ENCODE measurements at places on chromosomes 5 and 9. TPM values are rescaled to one million over a fixed set of nuclear protein-coding genes. Genes with fewer than 3 reads are reported as not detected.

Gene GMCL2
- not detected for total RNA-seq

DNA sequence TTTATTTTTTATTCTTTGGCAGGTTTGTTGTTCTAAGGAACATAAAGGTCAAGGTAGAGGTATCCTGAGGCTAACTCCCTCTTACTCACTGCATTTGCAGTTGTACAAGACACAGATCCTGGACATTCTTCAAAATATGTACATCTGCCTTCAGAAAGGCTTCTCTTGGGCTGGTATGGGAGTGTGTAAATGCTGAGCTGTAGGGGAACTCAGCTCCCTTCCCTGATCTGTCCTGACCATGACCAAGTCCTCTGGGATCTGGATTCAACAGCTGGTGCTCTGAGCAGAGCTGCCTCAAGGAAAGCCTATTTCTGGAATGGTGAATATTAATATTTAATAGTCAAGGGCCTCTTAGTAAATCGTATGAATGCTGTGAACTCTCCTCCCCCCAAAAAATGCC is 117.4 kb downstream of the PRKACG start:
- DNase-seq = no peak

Gene FGF18
- 0.16 TPM for total RNA-seq

Gene SRD5A1
- total RNA-seq = 15.3 TPM

Gene LCN6
- not detected for total RNA-seq

- no peak for DNase-seq
Measured at GRCh38 chr5:6674421-6674820, 38.8 kb upstream of the TENT4A start.

DNA sequence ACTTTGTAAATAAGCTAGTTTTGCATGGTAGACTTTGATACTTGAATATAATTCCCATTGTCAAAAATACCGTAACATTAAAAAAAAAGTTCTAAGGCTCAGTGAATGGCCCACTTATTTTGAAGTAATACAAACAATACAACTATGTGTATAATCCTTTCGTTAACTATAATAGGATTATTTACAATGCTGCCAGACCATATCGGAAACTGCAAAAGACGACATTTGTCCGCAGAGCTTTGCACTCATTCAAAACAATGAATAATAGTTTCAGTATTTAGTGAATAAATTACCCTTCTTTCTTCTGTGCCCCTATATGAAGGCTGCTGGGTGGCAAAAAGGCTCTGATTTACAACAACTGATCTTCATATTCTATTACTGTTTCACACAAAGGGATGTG is 121.8 kb downstream of the DROSHA start:
- no peak for DNase-seq

DNA sequence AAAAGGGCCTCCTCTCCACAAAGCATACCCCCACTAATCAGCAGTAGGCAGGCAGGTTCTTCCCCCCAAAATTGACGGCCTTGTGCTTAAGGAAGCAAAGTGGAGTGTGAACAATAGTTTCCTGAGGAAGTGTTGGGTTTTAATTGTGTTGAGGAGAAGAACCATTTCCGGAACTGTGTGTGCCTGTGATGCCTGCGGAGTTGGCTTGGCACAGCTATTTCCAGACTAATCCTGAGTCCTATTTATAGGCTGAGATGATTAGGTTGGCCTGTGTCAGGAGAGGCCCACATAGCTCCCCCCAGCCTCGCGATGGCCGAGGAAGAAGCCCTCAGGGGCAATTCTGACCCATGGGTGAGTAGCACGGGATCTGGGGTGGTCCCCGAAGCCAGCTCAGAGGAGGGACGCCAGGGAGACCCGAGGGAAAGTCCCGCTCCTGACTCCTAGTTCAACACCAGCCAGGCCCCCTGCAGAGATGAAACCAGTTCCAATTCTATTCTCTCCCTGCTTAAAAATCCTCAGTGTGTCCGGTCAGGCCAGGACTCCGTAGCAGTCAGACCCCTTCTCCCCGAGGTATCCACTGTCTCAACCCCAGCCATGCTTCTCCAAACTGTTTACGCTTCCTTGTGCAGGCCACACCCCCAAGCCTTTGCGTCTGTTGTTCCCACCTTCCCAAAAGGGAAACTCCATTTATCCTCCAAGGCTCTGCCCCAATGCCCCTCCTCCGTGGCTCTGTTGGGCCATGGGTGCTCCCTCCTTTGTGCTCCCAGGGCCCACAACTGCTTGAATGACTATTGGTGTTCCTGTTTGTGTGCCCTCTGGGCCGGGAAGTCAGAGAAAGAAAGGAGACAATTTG is 18.1 kb downstream of the GSN start:
- no peak for DNase-seq

DNA sequence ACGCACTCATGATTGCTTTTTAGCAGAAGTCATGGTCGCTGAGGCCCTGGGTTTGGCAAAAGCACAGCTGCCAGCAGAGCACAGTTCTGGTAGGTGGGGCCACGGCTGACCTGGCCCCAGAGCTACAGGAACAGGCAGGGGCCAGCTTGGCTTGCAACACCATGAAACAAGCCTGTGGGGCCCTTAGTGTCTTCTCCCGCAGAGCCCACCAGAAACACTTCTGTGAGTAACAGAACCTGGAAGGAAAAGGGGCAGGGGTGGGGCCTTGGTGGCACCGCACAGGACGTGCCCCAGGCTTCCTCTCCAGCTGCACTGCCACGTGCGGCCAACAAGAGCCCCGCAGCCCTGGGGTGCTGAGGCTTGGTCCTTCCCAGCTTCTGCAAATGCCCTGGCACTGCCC is 4.8 kb downstream of the ASB6 start:
- DNase-seq = no peak

DNA sequence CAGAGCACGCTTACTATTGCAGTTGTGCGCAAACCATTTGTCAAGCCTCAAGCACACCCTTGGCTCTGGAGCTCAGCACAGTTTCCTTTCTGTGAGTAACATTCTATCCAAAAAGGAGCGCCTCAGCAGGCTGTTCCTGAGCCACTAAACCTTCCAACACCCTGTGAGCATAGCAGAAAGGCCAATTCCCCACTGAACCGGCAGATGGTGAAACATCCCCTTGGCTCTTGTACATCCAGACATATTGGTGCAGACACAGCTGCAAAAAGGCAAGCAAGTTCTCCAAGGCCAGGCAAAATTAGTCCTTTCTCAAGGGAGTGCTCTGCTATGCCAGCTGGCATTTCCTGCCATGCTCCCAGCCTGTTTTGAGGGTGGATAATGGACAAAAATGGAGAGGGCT is 44.1 kb upstream of the CEMIP2 start:
- no peak for DNase-seq

Gene ABO
- total RNA-seq = 0.14 TPM

Gene MYMK
- total RNA-seq = not detected

DNA sequence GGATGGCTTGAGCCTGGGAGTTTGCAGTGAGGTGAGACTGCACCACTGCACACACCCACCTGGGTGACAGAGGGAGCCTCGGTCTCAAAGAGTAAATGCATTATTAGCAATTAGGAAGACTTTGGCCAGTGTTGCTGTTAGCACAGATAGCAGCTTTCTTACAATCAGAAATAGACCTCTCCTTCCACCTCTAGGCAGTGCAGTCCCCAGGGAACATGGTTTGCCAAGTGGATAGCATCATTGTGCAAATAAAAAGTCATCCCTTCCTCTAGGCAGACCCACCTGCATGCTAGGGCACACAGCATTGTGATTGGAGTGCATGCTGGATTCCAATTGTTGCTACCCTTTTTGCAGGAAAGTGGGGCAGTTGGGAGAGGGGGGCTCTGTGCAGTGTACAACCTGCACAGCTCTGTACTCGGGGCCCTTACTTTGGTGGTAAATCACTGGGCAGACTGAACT is 77.9 kb upstream of the KLF9 start:
- DNase-seq = no peak

Gene PCDHB2
- total RNA-seq = 0.11 TPM

Gene CCL27
- total RNA-seq = 0.55 TPM

- no peak for DNase-seq
Measured at GRCh38 chr5:178662541-178662860, 35.7 kb upstream of the CLK4 start.

GRCh38 chr5:118430076-118430475 is 558.3 kb downstream of the DTWD2 start:
- no peak for DNase-seq

DNA sequence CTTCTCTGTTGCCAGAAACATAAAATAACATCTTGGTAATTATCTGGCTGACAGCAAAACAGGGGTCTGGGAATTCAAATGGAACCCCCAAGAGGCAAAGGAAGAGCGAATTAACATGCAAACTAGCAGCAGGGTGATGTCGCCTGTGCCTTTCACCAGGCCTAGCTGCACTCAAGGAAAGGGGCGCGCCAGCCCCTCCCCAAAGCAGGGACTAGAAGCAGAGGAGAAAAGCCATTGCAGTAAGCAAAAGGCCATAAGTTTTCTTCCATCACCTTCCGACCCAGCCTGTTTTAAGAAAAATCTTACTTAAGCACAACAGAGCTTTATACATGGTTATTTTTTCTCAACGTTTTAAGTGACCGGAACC is 539 bp downstream of the POC5 start:
- no peak for DNase-seq

- no peak for DNase-seq
Measured at GRCh38 chr9:16343249-16344237, 526.9 kb downstream of the BNC2 start.

Gene CHSY3
- not detected for total RNA-seq

DNA sequence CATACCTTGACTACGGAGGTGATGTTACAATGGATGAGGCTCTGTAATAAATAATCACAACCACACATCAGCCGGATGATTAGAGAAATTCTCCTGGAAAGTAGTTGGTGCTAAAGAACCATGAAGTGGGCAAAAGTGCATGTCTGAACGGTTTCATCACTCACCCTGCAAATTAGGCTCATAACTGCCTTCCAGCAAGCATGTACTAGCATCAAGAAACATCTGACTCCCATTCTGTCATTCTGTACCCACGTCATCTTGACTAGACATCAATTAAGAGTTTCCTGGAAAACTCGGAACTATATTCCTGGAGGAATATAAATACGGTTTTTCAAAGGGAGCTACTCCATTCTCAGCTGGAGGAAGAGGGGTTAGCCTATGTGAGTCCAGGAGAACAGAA is 52.2 kb downstream of the HSD17B3 start:
- no peak for DNase-seq

- DNase-seq = no peak
Measured at GRCh38 chr5:88948746-88949600, 66.0 kb upstream of the MEF2C start.

GRCh38 chr9:79664375-79664831 is 92.6 kb downstream of the TLE4 start:
- DNase-seq = no peak

Gene GALT
- 74.3 TPM for total RNA-seq

DNA sequence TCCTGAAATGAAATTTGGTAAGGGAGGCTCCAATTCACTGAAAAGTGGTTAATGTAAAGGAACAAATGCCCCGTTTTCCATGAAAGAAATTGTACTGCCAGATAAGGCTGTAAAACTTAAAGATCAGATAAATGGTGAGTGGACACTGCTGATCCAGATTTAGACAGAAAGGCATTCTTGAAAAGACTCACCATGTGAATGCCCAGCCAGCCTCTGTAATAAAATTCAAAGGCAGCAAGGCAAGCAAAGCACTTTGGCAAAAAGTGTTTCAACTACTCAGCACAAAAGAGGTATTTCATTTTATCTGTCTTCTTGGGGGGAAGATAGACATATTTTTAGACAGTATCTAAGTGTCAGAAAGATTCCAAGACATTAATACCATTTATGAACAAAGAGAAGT is 133.6 kb downstream of the MLLT3 start:
- DNase-seq = no peak

DNA sequence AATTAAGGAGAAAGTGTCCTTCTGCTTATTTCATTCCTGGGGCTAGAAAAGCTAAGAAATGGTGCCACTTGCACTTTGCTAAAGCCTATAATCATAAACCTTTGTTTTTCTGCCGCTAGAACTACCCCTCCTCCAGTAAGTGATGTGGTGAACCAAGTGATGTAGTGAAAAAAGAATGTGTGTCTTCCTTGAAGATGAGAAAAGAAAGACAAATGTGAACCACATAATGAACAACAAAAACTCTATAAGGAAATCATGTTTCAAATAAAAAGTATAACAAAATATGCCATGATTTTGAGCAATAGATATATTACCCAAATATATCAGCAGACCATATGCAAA is 179.0 kb upstream of the SGCD start:
- no peak for DNase-seq

Gene SLC25A2
- 0.16 TPM for total RNA-seq

Gene SCGB3A2
- total RNA-seq = not detected

- DNase-seq = no peak
Measured at GRCh38 chr5:119745976-119746375, 116.6 kb downstream of the FAM170A start.

GRCh38 chr5:153617190-153617589 is 126.7 kb downstream of the GRIA1 start:
- DNase-seq = no peak

Gene REEP5
- 83.4 TPM for total RNA-seq

GRCh38 chr5:24646915-24647314 is 2.1 kb upstream of the CDH10 start:
- DNase-seq = no peak

DNA sequence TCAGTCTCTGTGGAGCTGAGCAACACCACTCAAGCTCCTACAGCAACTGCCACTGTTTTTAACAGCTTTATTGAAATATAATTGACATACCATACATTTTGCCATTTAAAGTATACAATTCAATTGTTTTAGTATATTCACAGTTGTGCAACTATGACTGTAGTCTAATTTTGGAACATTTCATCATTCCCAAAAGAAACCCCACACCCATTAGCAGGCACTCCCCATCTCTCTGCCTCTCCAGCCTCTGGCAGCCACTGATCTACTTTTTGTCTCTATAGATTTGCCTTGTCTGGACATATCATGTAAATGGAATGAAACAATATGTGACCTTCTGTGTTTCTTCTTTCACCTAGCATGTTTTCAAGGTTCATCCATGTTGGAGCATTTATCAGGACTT is 43.5 kb downstream of the RUSC2 start:
- DNase-seq = no peak

Data from activated T-helper 2 cell treated with anti-CD3 and anti-CD28 coated beads, Interferon-gamma antibody, Interleukin-2, Interleukin-4, amounts not matched to agents 10 μg/mL and 5 μg/mL and 100 μg/mL, durations not matched to agents 14 hours and 24 hours and 36 hours (primary cell).